Endothelial cell of umbilical vein (primary cell): ENCODE measurements at places on chromosomes 7 and 10. TPM values are rescaled to one million over a fixed set of nuclear protein-coding genes. Genes with fewer than 3 reads are reported as not detected.

Gene SPDYE8
- not detected in 2 replicates for total RNA-seq

Gene CASTOR2
- total RNA-seq = 25.1 and 25.5 TPM in 2 replicates

Gene HMX3
- not detected in 2 replicates for total RNA-seq

Gene CRPPA
- total RNA-seq = 2.9 and 3.5 TPM in 2 replicates

Gene GLI3
- total RNA-seq = 24.9 and 30.3 TPM in 2 replicates

Gene NEURL1
- total RNA-seq = 0.22 and 0.30 TPM in 2 replicates
